Stromal cell of bone marrow (primary cell): ENCODE measurements at places on chromosomes 3 and 15.

DNA sequence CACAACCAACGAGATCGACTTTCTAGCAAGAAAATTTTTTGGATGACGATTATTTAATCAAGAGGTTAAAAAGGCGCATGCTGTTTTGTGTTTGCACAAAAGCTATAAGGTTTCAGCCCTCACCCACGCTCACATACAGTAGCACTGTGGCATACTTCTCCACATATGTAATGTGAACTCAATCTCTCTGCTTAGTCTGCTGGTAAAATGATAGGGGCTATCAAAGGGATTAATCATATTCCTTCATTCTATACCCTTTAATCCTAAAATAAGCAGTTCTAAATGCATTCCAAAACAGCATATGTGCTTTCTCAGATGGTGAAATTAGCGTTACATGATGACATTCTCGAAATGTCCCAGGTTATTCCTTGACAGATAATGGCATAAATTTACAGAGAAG is 196.9 kb upstream of the PRICKLE2 start:
- DNase-seq, result no peak

DNA sequence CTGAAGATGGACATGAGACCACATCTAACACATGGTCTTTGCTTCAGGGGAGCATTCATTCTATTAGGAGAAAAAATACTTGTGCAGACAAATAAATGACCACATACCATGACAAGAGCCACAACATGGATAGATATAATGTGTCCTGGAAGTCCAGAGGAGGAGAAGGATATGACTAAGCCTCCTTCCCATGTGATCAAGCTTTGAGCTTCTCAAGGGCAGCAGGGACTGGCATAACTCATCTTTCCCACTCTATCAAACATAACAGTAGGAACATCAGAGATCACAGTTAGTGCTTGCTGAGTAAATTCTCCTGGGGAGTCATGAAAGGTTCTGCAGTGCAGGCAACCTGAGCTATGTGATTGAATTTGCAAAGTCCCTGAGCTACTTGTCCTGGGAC is 86.0 kb upstream of the LPP start:
- DNase-seq, result peak; percentile 75

DNA sequence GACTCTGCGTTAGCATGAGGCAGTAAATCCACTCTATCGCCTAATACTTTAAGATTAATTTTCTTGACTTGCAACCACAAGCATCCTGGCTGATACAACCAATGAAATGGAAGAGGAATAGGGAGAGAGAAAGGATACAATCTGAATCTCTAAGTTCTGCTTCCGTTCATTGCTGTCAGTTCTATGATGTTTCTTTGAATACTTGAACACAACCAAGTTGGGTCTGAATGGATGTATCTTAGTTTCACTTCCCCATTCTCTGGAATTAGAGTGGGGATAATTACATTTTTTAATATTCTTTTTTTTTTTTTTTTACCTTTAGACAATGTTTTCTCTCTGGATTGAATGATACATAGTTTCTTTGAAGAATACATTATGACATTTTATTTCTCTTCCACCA is 22.9 kb downstream of the PDE8A start:
- no peak for DNase-seq

DNA sequence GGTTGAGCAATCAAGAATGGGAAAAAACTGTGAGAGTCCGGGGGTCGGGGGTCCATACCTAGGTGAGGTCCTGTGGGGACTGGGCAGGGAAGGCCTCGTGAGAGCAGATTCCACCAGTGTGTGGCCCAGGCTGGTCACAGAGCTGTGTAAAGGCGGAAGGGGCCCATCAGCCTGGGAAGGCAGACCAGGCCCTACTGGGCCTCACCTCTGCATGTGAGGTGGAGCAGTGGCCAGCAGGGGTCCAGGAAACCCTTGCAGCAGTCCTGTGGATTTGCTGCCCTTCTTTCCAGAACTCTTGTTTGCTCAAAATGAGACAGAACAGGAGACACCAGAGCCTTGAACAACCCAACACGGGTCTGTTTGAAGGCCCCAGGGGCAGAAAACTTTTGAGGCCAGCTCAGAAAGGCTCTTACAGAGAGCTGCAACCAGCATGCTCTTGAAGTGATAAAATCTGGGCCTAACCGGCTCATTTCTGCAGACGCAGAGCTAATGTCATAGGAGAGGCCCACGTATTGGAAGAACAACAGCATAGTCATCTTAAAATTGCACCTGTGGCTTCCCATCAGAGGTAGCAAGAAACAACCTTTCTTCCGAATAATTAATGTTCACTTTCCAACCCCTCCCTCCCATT is 30.3 kb upstream of the HHATL start:
- DNase-seq, result no peak

GRCh38 chr3:132593947-132594323 is 3.1 kb upstream of the ACKR4 start:
- no peak for DNase-seq

GRCh38 chr3:129398803-129399144 is 29.7 kb downstream of the EFCAB12 start:
- no peak for DNase-seq

GRCh38 chr3:174598885-174599439 is 260.2 kb upstream of the NAALADL2 start:
- no peak for DNase-seq

DNA sequence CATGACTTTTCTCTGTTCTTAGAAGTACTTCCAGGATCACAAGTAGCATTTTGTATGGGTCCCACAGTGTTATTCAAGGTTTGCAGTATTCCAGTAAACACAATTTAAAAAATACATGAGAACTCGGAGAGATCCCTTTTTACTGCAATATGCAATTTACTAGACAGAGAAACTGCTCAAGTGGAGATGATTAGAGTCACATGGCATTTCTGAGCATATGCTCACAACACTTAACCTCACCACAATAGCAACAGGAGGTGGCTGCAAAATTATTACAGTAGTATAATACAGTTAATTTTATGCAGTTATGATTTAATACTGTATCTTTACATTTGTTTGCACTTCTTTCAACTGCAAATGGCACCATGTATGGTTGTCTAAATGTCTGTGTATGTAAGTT is 87.5 kb downstream of the PIK3CB start:
- DNase-seq, result no peak

DNA sequence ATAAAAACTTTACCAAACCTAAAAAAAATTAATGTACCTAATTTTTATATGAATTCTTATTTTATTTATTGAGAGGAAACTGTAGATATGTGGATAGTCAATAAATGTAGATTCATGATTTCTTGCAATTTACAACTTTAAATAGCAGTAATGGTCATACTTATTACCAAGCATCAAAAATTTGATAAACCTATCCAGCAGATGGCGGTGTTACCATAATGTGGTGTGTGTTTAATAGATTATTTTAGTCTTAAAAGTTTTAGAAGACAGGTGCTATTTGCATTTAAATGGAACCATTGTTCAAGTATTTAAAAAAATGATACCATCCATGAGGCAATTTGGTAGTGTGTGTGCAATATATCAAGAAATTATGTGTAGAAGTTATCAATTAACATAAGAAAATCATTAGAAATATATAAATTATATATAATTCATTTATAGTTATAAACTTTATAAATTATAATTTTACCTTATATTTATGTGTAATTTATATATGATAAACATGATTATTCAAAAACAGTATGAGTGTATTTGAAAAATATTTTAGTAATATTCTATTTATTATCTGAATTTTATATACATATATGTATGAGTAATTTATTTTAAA is 176.0 kb upstream of the BCHE start:
- no peak for DNase-seq

GRCh38 chr3:124582621-124583395 is 147.4 kb upstream of the UMPS start:
- DNase-seq, result no peak

GRCh38 chr3:196650740-196651311 is 11.3 kb downstream of the NRROS start:
- peak; percentile 97 for DNase-seq

DNA sequence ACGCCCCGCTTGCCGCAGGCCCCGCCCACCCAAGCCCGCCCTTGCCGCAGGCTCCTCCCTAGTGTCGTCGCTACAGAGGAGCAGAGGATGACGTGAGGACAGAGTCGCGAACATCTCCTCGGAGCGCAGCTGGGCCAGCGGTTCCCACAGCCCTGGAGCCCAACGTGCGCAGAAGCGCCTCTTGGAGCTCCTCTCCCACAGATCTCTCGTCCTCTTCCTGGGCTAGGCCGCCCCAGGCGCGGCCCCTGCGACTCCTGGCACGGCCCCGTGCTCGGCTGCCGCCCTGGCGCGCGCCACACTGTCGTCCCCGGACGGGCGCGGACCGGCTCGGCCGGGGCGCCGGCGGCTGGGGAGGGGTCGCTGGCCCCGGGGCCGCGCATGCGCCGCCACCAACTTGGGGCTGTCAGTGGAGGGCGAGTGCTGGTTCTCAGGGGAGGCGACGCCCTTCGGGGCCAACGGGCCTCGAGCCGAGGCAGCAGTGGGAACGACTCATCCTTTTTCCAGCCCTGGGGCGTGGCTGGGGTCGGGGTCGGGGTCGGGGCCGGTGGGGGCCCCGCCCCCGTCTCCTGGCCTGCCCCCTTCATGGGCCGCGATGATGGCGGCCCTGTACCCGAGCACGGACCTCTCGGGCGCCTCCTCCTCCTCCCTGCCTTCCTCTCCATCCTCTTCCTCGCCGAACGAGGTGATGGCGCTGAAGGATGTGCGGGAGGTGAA is at the start of gene TRPC1:
Gene TRPC1, plus strand, starts transcription at position 67 of the 714 bp plus-strand sequence. Its CDS starts 526 bp downstream, at position 593.
- peak; percentile 47 for DNase-seq

GRCh38 chr15:25670025-25670554 is 193.0 kb downstream of the ATP10A start:
- peak; percentile 58 for DNase-seq

GRCh38 chr3:31900583-31900982 is 80.5 kb downstream of the OSBPL10 start:
- no peak for DNase-seq

- no peak for DNase-seq
Observed at GRCh38 chr3:120625159-120625586, 29.0 kb downstream of the NDUFB4 start.

DNA sequence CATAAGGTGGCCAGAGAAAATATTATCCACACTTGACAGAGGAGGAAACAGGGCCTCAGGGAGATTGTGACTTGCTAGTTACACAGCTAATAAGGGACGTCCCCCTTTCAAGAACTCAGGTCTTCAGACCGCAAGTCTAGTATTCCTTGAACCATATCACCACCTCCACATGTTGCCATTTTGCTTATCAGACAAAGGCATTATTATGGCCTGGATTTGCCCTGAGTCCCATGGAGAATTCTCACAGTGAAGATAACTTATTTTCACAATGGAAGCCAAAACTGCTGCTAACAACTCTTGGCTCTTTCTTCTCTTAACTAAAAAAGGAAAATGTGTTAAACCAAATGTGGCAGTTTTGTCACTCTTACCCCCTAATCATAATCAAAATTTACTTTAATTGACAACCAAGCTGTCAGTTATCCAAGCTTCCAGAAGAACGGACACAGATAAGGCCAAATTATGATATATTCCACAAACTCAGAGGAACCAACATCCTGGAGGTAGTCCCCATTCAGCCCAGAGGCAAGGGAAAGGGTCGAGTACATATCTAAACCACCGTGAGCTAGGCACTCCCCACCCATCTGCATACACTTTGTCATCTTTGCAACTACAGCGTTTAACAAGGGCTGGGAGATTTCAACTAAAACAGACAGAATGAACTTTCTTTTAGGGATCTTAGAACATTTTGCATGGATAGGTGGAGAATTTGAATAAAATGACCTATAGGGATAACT is 63.6 kb upstream of the THBS1 start:
- no peak for DNase-seq

DNA sequence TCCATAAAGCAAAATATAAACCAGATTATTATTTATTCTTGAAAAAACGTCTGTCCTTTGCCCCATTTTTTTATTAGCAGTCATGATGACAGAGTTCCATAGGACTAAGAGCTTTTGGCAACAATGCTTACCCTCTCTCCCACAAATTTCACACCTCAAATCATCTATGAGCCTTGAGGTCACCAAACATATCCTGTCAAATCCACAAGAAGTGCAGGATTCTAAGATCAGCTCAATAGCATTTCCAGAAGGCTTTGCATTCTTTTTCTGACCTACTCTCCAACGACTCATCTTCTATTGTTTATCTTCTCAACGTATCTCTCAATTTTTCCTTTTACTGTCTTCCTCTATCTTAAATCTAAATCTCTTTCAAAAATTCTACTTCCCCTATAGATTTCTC is 619.1 kb upstream of the BCHE start:
- DNase-seq, result no peak

DNA sequence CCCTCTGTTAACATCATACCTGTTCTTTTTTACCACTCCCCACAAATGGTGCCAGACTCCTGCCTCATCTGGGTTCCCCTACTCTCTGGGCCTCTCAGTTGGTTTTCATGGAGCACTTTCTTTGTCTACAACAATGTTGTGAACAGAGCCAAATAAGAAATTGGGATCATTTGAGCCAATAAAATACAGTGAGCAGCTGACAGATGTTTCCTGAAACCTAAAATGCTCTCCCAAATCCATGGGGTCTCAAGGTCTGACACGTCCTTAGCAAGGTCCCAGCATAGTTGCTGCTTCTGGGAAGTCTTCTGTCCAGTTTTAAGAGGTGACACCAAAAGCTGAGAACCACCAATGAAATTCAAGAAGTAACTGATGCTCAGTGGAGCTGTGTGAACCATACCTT is 1.7 kb downstream of the NMNAT3 start:
- no peak for DNase-seq

GRCh38 chr3:121690777-121691405 is 30.2 kb upstream of the HCLS1 start:
- no peak for DNase-seq

DNA sequence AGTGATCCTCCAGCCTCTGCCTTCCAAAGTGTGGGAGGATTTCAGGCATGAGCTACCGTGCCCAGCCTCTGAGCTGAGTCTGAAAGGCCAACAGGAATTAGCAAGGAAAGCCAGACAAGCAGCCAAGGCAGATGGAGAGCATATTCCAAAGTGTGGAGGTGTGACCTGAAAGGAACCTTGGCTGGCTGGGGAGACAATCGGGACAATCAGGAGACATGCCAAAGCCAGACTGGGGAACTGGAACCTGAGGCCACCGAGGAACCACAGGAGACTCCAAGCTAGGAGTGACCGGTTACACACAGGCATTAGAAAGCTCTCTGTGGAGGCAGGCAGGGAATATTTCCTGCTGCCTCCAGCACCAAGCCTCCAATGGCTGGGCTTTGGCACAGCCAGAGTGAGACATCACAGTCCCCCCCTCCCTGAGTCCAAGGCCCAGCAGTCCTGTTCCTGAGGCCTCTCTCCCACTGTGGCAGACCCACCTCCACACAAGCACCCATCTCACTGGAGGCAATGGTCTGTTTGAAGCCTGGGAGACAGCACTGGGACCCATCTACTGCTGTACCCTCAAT is 4.5 kb upstream of the C15orf39 start:
- DNase-seq, result no peak

DNA sequence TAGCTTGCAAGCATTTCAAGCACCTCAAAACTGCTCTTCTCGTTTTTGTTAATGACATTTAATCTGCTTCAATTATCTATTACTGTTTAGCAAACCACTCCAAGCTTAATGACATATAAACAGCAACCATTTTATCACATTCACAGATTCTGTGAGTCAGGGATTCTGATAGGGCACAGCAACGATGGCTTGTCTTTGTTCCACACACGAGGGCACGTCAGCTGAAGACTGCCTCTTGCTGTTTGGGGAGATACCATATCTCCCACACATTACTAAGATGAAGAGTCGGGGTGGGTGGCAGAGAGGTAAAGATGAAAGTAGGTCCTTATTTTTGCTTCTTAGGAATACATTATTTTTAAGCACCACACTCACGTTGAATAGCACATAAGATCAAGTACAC is 19.3 kb downstream of the CPOX start:
- no peak for DNase-seq

GRCh38 chr15:74451861-74452835 is 8.8 kb downstream of the UBL7 start:
- DNase-seq, result no peak

GRCh38 chr3:8712908-8713255 is 20.7 kb upstream of the CAV3 start:
- no peak for DNase-seq
